ENCODE measurements at places on chromosomes 2 and 18.

DNA sequence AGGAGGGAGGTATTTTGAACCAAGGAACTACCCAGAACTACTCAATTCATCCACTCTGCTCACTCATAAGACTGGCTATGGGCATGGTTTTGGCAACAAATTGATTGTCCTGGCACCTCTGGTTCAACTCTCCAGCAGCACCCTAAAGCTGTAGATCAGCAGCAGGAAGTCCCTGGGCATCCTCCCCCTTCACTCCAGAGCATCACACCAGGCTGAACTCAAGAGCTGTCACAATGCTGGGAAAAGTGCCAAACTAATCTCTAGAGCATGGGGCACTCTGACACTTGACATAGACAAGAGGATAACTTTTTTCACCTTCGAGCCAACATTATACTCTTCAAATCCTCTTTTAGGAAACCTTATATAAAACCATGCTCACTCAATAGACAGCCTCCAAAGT is 154.1 kb upstream of the RBBP8 start:
- DNase-seq = no peak

DNA sequence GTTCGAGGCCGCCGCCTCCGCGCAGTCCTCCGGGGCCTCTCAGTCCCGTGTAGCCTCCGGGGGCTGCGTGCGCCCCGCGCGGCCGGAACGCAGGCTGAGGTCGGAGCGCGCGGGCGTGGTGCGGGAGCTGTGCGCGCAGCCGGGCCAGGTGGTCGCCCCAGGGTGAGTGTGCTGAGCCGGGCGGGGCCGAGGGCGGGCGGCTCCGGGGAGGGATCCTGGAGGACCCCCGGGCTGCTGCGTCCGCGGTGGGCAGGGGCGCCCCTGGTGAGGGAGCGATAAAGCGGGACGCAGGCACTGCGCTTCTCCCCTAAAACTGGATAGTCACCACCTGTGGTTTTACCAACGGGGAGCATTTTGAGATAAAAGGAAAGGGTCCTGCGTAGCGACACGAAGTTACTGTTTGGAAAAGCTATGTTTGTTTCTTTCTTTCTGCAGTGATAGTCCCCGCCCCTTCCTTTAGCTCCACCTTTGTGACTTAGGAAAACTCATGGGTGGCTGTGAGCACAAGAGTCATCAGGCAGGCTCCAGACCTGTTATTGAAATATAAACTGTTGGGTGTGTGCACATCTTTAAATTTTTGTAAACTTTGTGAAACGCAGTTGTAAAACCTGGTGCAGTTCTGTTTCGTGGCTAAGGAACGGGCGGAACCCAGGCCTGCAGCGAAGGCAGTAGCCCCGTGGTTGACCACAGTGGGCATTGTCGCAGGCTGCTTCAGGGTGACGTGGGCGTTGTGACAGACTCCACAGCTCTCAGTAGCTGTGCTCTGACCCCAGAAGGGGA is 687 bp downstream of the CTDP1 start:
- no peak for DNase-seq

DNA sequence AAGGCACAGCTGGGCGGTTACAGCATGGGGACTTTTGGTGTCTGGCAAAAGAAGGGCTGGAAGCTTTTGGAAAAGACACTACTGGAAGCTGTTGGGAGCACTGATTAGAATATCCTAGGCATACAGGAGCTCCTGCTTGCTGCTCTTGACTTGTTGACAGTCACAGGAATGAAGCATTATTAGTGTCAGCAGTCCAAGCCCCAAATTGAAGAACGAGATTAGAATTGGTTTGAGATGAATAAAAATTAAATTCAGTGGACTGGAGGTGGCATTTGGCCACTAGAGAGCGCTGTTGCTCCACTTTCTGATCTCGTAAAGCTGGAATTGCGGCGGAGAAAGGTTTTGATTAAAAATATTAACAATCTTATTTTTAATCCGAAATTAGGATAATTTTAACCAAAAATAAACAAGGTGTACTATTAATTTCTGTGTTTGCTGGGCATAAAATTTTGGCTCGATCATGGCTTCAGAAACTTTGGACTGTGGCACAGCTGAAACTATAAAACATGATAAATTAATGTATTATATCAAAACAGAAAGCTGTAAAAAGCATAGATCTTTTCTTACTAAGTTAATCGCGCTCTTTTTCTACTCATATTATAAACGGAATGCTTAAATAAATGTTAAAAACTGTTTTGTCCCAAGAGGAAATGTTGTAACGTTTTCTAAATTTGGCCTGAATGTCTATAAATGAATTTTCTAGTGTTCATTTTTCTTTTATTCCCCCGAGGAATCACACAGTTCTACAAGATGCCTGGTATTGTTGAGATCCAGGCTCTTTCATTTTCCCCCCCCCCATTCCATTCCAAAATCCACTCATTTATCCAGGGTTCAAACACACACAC is 2.4 kb upstream of the HOXD8 start:
- no peak for DNase-seq

DNA sequence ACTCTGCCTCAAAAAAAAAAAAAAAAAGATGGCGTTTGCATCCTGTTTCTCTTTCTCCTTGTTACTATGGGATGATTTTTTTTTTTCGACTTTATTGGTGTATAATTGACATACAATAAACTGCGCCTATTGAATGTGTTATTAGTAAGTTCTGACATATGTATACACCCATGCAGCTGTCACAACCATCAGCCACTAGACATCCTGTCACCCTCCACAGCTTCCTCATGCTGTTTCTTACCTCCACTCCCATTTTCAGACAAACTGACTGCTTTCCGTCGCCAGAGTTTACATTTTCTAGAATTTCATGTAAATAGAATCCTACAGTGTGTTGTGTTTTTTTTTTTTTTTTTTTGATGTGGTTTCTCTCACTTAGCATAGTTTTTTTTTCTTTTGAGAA is 27.9 kb downstream of the RRM2 start:
- no peak for DNase-seq

GRCh38 chr2:234322766-234323465 is 174.0 kb downstream of the ARL4C start:
- no peak for DNase-seq

DNA sequence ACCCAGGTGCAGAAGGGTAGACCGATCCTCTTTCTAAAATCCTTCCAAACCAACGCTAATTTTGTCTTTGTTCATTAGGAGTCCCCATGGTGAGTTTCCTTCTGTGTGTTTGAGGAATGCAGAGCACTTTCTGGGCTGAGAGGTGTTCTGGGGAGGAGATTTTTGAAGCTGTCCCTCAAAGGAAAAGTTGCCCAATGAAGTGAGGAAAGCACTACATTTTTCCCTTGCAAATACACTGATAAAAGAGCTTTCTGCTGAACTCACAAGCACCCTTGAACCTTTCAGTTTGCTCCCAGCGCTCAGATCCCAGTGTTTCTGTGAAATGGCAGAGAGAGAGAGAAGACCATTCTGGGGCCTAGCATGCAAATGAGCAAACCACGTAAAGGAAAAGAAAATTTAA is 299.6 kb upstream of the FANCL start:
- DNase-seq = no peak

- no peak for DNase-seq
These were observed 247.6 kb upstream of the THSD7B start for GRCh38 chr2:136517716-136518115.

DNA sequence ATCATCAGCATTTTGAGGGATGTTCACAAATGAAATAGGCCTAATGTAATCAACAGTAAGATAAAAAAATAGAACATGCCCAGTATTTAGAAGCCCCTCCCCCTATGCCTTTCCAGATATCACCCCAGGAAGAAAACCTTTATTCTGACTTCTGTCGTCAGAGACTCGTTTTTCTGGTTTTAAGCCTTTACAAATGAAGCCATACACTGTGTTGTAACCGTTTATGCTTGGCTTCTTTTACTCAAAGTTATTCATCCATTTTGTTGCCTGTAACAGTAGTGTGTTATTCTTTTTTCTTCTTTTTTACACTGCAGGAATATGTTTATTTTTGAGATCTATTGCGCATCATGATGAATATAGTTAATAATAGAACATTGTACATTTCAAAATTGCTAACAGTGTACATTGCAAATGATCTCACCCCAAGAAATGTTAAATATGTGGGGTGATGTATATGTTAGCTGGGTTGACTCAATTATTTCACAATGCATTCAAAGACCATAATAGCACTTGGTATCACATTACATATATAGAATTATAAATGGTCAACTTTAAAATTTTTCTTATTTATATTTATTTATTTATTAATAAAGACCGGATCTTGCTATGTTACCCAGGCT is 28.1 kb upstream of the PNPT1 start:
- DNase-seq = no peak

- no peak for DNase-seq
These were observed 39.5 kb upstream of the NRP2 start for GRCh38 chr2:205642599-205643356.

DNA sequence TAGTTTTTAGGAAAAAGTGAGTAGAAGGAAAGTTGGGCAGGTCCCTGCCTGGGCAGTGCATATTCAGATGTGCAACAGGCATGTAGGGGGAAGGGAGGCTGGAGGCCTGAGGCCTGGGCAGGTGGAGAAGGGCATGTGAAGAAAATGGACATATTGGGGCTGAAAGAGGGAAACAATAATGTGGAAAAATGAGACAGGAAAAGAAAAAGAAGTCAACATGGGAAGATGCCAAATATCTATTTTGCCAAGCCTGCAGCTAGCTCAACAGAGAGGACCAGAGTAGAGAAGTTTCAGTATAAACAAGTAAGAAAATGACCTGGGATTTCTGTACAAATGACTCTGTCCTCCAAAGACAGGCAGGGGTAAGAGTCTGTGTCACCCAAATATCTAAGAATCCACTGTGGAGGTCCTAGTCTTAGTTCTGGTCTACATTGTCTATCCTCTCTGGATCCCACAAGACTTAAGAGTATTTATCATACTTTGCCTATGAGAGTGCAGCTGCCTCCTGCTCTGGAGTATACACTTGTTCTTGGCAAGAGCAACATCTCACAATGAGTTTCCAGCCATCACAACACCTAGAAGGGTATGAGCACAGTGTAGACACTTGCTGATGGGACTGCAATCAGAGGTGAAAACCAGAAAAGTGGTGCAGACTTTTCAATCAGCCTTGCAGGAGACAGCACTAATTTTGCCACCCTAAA is 80.2 kb downstream of the CLHC1 start:
- no peak for DNase-seq

GRCh38 chr2:212970132-212970531 is 181.3 kb downstream of the IKZF2 start:
- DNase-seq = no peak

- no peak for DNase-seq
These were observed 107.9 kb downstream of the PRKCE start for GRCh38 chr2:45759310-45759851.

DNA sequence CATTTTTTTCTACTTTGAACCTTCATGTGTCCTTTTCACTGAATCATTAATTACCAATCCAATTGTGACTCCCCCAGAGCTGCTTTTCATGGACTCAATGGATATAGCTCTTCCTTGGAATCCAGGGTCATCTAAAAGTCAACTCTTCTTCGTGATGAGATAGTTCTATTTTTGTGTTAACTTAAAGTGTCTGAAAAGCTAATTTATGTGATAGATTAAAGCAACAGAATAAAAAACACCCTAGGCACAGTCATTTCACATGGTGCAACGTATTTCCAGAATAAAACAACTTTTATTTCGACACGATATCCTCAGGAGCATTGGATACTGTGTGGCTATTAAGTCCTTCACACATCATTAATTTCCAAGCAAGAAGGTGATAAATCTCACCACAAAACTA is 250.6 kb upstream of the SPHKAP start:
- no peak for DNase-seq

DNA sequence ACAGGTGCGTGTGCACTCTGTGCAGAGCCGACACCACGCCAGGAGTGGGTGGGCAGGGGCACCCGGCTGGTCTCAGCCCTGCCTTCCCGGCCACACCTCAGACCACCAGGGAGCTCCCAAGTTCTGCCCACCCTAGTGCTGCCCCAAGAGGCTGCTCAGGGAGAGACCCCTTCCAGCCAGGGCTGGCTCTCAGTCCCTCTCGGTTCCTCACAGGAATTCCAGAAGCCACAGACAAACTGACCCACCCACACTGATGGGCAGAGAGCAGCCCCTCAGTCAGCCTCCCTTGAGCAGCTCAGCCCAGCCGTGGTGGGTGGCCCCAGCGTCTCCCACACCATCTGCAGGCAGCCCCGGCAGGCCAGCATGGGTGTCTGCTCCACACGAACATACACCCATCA is 33.8 kb downstream of the GPC1 start:
- DNase-seq = no peak

DNA sequence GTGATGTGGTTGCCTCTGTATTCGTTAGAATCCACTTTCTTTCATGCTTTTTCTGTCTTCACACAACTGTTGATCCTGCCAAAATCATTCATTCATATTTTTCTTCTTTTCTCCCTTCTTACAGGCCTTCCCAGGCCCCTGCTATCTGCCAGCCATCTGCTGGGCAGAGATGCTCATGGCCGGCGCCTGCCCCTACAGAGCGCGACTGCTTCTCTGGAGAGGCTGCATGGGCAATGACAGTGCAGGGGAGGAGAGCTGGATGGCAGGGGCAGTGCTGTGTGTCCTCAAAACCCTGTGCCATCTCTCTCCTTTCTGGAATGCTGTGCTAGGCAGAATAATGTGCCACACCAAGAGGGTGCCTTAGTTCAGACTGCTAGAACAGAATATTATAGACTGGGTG is 125.2 kb downstream of the INHBB start:
- DNase-seq = no peak
